Activated CD4-positive, alpha-beta T cell treated with anti-CD3 and anti-CD28 coated beads, Interleukin-2, amount 50 U/mL, for 48 hours (primary cell): ENCODE measurements at places on chromosomes 5 and 9.

- DNase-seq: no peak
Measured at GRCh38 chr9:99349870-99350269, 127.8 kb downstream of the SEC61B start.

DNA sequence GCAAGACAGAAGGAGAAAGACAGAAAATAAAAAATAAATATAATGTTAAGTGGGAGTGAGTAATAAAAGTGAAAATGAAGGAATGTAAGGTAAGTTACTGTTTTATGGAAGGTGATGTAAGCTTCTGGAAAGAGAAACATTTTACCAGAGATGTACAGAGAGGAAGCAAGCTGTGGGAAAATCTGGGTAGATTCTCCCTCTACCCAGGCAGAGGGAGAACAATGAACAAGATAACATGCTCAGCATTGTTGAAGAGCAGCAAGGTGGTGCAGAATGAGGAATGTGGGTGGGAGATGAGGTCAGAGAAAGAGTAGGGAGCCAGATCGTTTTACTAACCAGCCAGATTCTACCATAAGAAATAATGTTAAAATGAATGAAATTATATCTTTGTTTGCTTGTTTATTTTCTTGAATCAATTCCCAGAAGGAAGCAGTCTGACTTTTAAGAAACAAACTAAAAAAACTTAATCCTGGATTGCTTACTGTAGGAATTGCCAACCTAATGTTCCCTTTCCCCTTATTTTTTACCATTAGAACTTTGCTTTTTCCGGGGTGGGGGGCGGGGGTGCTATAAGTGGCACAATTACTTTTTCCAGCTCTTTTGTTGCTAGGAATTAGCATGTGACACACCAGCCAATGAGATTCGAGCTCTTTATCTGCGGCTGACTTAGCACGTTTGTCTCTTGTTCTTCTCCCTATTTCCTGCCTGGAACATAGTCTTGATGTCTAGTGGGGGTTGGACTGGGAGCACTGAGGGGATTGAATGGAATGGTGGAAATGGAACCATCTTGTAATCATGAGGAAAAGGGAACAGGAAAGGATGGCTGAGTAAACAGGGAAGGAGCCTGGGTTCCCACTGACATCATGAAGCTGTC lies 356.7 kb downstream of the TMEM167A start:
- DNase-seq: no peak

DNA sequence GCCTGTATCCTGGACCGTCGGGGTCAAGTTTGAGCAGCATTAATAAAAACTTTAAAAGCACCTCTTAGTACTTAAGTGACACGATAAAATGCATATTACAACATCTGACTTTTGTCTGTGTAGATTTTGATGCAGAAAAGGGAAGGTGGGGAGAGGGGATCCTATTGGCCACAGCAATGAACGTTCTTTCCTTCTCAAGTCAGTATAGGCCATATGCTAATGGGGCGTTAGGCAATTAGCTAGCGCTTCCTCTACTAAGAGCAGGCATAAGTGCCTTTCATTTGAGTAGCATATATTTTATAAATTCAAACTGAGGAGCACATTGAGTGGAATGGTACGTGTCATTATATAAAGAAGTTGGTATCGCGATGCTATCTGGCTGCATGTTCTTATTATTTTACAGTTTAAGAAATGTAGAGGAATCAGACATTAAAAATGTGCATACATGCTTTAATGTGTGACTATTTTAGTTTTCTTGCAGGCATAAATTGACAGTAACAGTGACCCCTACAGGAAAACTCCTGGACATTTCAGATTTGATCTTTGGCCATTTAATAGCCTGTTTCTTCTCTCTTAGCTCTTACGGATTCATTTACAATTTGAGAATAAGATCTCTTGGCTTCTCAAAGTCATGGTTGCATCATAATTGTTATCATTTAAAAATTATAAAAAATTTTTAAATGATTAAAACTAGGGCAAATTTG lies 1.1 kb upstream of the GNA14 start:
- DNase-seq: no peak

GRCh38 chr5:68288707-68289134 lies 73.2 kb downstream of the PIK3R1 start:
- DNase-seq: no peak

GRCh38 chr9:70013598-70014196 lies 30.0 kb upstream of the MAMDC2 start:
- no peak for DNase-seq

DNA sequence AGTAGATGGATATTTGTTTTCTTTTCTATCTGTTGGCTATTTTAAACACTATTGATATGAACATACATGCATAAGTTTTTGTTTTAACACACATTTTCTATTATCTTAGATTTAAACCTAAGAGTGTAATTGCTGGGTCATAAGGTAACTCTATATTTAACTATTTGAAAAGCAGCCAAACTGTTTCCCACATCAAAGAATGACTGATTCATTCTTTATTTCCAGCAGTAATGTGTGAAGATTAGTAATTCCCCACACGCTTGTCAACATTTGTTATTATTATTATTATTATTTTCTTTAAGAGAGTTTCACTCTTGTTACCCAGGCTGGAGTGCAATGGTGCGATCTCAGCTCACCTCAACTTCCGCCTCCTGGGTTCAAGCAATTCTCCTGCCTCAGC lies 1495.8 kb downstream of the EFNA5 start:
- DNase-seq: no peak

- no peak for DNase-seq
Measured at GRCh38 chr9:100084128-100084453, 14.7 kb downstream of the ERP44 start.

GRCh38 chr5:24094081-24094679 lies 550.6 kb downstream of the CDH10 start:
- DNase-seq: no peak

GRCh38 chr9:14710804-14711203 lies 11.7 kb downstream of the CER1 start:
- no peak for DNase-seq

- DNase-seq: no peak
Measured at GRCh38 chr5:33635582-33635981, 194.8 kb downstream of the TARS1 start.

GRCh38 chr5:178831049-178831448 lies 28.7 kb upstream of the ZNF354B start:
- no peak for DNase-seq

DNA sequence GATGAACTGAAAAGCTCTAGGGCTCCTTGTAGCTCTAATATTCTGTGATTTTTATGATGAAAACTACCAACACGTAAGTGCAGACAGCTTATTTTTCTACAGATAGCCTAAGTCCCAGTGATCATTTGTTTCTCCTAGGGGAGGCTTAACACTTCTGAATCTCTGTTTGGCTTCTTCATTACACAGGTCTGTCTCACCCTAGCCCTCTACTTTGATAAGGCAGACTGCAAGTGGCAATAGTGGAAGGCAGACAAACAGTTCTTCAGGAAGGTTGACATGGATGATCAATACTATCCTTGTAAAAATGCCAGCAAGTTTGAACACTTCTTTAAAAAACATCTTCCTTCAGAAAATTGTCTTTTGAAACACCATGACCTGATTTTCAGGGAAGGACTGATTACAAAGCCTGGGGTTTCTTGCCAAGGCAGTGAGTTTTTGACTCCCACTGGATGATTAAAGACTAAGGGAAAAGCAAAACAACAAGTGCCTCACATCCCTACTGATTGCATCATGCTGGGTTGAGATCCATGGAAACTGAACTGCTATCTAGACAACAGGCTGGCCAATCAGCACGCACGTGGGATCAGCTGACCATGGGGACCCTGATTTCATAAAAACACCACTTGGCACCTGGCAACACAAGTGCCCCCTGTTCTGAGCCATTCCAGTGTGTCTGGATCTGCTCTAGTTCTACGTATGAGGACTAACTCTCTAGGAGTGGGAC lies 212.2 kb downstream of the SMARCA2 start:
- no peak for DNase-seq
